ENCODE measurements at places on chromosomes 11 and 22.
A peak's percentile ranks its signal among the peaks of the same experiment; 100 is the strongest.

- DNase-seq = no peak
Observed at GRCh38 chr11:22554221-22554620, 71.4 kb downstream of the FANCF start.

DNA sequence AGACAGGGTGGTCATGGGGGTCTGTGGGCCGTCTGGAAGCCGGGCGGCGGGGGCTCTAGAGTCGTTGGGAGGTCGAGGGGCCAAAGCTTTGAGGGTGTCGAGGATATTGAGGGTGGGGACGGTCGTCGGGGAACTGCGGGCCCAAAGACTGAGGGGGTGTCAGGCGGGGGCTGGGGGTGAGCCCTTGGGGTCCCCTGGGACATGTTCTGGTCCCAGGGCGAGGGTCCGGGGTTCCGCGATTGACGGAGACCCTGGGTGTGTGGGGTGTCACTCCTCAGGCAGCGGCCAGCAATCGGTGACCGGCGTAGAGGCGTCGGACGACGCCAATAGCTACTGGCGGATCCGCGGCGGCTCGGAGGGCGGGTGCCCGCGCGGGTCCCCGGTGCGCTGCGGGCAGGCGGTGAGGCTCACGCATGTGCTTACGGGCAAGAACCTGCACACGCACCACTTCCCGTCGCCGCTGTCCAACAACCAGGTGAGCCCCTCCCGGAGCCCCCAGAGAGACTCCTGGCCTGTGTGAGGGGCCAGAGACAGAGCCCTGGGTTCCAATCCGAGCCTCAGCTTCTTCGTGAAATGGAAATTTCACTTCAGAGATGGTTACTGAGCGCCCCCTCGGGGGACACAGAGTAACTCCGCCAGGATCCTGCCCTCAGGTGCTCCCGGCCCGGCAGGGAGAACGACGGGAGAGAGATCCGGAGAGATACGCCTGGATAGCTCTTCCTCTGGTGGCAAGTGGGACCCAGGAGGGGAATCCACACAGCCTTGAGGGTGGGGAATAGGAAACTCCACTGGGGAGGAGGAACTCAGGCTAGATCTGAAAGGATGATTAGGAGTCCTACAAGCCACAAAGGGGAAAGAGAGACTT is 714 bp downstream of the SDF2L1 start:
- no peak for DNase-seq

GRCh38 chr11:23727387-23727786 is 769.5 kb upstream of the LUZP2 start:
- DNase-seq = no peak

DNA sequence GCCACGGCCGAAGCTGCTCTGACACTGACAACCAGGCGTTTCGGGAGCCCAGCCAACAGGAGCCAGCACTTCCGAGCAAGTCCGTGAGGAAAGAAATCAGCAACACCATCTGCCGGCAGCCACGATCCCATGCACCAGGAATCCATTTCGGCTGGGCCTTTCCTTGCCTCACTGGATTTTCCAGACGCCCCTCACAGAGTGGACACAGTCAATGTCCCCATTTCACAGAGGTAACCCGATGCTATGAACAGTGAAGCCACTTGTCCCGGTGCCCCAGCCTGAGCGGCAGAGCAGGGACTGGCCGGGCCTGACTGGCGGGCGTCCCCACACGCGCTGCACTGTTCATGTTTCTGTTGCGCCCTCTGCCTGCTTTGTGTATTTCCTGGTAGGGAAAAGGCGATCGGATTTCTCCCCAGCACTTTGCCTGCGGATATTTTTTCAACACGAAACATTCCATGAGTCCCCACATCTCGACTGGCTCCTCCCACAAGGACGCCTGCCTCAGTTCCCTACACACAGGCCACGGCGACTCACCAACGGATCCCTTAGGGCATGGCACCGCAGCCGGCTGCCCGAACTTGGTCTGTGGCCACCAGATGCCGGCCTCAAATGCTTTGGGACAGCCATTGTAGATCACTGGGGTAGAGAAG is 55.3 kb downstream of the TRMU start:
- DNase-seq = no peak

DNA sequence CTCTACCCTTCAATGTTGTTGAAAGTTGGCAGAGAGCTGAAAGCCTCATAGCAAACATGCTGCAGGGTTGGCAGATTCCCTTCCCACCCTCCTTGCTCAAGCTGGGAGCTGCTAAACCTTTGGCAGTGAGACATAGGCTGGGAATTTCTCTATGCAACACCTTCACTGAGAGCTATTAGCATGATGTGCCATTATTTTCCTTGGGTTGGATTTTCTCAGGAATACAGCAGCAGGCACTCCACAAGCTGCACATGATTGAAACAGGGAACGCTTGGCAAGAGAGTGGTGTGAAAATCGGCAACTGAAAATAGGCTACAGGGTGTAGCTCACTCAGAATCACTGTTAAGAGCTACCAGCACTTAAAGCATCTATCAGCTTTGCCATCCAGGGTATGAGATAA is 9.6 kb upstream of the ALKBH3 start:
- DNase-seq = no peak

GRCh38 chr11:35232891-35233330 is 93.9 kb downstream of the CD44 start:
- no peak for DNase-seq

DNA sequence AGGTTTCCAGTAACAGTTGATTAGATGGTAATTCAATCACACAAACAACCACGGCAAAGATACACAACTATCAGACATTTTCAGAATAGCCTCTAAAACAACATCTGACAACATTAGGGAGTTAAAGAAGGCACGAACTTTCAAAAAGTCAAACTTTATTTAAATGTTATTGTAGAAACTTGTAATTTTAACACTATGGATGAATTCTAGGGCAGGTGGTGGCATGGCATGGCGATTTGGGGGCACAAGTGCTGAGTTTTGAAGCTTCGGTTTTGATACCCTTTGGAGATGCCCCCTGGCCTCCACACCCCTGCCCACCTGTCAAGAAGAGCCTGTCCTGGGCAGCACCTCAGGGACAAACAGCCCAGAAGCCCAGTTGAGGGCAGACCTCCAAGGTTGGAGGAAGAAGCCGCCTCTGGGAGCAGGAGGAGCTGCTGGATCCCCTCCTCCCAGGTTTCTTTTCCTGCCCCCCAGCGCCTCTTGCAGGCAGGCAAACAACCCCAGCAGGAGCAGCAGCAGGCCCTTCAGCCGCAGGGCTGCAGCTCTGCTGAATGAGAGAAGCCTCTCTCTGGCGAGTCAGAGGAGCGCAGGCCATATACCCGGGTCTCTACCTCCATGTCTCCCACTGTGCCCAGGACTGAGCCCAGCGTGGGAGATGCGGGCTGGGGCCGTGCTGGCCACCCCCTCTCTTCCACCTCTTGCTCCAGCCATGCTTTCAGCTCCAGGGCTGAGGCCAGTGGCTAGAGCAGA is 102.1 kb upstream of the IGLL5 start:
- no peak for DNase-seq

DNA sequence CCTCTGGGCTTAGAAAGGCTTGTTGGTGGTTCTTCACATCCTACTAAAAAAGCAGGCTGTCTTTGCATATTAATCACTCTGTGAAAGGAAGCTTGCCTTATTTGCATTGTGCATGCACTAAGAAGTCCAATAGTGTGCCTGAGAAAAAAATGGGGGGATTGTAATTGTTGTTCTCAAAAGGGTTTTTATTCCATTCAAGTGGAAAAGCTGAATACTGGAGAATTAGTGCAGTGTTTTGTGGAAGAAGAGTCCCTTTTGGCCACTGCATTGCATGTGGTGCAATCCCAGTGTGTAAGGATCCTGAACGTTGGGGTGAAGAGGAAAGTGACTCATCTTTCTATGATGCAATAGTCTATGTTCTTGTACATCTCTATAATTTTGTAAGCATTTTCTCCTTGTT is 16.5 kb downstream of the NCAM1 start:
- no peak for DNase-seq

GRCh38 chr22:28246397-28246796 is 327.3 kb upstream of the PITPNB start:
- no peak for DNase-seq

- DNase-seq = no peak
Observed at GRCh38 chr11:26931248-26931631, 62.7 kb upstream of the FIBIN start.

DNA sequence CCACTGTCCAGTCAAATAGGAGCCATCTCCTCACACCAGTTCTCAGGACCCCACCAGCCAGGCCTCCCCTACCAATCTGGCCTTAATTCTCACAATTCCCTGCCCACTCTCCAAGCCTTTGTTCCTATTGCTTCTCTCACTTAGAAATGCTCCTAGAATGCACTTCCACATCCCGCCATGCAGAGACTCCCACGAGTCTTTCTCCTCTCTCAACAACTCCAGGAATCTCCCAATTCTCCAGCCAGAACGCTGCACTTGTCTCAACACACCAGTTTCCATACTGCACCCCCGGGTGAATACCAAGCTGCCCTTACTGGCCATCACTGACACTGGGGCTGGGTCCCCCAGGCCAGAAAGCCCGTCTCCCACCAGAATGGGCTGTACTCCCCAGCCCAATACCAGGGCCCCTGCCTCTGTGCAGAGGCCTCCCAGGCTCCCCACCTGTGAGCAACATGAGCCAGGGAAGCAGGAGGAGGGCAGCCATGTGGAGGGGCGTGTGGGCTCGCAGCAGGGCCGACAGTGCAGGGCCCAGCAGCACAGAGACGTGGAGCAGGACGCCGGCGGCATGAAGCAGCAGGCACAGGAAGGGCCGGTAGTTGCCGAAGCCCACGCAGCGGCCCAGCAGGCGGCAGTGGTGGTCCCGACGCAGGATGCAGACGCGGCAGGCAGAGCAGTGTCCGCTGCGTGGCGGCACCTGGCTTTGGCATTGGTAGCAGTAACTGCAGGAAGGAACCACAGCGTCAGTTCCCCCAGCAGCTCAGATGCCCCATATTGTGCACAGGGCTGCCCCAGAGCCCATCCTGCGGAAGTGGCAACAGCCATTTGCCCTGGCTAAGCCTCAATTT is 2.4 kb downstream of the ZDHHC24 start:
- DNase-seq = no peak

- DNase-seq = no peak
Observed at GRCh38 chr22:17250380-17251082, 31.3 kb upstream of the ADA2 start.

GRCh38 chr11:120376547-120377182 is 40.5 kb downstream of the ARHGEF12 start:
- DNase-seq = no peak

DNA sequence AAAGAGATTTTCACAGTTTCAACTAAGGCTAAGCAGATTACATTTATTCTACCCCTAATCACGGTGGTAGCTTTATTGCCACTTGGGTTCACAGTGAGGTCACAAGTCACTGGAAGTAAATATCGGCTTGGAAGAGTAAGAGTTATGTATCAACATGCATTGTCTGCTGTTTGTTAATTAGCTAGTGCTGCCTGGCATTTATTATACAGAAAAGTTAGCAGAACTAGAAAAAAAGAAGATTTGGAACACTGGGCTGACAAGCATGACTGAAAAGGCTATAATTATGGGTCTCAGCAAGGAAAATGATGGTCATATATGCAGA is 13.7 kb upstream of the RAB38 start:
- DNase-seq = no peak

- peak; percentile 51 for DNase-seq
Observed at GRCh38 chr11:76318744-76319384, 62.1 kb downstream of the THAP12 start.

DNA sequence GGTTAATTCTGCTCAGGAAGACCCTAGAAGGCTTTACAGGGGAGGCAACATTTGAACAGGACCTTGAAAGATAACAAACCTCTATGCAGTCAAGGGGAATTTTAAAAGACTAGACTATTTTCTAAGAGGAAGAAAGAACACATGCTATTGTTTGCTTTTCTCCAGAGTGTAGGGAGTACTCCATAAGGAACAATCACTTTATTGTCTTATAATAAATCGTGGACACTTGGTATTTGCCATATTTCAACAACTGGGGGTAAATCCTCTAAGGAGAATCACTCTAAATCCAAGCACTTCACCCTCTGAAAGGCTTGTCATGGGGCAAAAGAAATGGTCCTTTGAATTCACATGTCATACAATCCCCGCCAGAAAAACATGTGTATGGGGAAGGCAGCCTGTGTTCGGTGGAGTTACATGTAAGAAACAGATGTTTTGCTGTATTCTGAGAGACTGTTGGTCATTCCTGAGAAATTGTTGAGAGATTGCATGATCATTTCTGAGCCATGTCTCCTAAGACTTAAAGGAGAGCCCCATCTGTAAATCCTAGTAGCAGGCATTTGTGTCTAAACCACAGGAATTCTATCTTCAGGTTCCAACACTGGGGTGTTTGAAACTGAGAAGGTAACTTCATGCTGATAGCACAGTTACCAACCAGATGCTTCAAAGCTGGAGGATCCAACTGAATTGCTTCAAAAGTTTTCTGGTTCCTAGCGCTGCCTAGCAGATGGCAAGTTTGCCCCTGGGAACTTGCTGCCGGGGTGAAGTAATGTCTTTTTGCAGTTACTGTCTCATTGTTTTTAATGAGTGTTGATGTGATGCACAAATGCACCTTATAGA is 66.8 kb downstream of the FZD4 start:
- peak; percentile 27 for DNase-seq

GRCh38 chr11:65410936-65411680 is 11.5 kb upstream of the NEAT1 start:
- DNase-seq = no peak

DNA sequence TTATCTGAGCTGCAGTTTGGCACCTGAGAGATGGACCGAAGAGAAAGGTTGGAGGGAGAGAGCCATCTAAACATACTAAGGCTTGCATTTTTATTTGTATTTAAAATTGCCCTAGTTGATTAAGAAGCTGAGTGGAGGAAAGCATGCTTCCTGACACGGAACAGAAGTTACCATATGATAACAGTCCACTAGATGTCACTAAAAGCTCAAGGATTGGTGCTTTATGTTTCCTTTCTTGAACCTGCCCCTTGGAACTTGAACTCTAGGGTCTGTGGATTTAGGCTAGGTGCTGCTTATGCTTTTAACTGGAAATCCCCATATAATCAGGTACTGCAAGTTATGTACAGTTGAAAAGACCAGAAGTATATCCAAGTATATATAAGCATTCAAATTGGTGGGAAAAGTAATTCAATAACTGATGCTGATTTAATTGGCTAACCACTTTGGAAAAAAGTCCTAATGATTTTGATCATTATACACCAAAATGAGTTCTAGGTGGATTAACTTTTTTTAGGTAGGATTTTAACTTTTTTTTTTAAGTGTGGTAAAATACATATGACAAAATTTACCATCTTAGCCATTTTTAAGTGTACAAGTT is 9.5 kb downstream of the RBMXL2 start:
- DNase-seq = peak; percentile 30

GRCh38 chr11:62069374-62069773 is 54.4 kb upstream of the INCENP start:
- DNase-seq = no peak

GRCh38 chr11:95832763-95833162 is 42.5 kb downstream of the CEP57 start:
- no peak for DNase-seq

- no peak for DNase-seq
Observed at GRCh38 chr11:62504158-62504973, 42.2 kb downstream of the AHNAK start.

GRCh38 chr11:14451825-14452224 is 47.8 kb downstream of the COPB1 start:
- no peak for DNase-seq

- no peak for DNase-seq
Observed at GRCh38 chr11:79243422-79244210, 197.2 kb downstream of the TENM4 start.

Data from HS-27A (cell line).